Activated CD4-positive, CD25-positive, alpha-beta regulatory T cell treated with anti-CD3 and anti-CD28 coated beads, Interleukin-2, amount 50 U/mL, for 72 hours (primary cell): ENCODE measurements at places on chromosomes 3 and 15.

GRCh38 chr3:188082450-188082849 is 71.5 kb upstream of the LPP start:
- no peak for DNase-seq

DNA sequence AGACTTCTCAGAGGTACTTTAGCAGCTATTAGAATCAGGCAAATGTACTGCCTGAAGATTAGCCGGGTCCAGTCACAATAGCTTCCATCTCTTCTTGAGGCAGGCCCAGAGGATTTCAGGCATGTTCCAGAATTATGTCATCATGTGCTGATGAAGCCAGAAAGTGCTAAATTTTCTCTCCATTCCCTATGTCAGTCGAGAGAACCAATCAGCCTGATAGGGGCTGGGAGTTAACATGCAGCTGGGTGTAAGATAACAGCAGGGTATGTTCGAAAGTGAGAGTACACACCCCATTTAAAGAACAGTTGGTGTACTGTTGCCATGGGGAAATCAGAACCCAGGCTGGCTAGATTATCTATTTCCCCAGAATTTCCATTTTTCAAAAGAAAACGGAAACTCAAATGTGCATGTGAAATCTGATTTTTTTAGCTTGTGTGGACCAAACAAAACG is 48.7 kb downstream of the MYH15 start:
- DNase-seq: no peak

DNA sequence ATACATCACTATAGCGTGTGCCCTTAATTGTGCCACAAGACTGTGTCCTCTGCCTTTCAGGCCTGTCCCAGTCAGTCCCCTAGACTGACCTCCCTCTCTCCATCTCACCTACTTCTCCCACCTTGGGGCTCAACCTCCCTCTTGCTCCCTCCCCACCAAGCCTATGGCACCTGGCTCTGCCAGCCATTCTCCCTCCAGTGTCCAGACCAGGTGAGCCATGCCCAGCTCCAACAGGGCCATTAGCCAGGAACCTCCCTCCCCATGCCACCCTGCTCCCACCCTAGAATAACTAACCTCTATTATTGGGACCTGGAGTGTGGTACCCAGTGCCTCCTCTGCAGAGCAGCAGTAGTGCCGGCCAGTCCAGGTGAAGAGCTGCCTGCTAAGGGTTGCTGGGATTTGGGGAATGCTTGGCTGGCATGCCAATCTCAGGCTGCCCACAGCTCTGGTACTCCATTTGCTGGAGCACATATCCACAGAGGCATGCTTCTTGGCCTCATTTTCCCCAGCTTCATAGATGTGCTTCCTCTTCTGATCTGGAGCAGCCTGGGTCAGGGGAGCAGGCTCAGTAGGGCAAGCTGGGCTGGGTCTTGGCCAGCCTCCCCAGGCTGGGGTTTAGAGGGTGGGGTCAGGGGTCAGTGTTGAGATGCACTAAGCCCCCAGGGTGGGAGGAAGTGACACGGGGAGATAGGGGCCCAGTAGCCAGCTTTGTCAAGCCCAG is 38.8 kb downstream of the SAXO2 start:
- no peak for DNase-seq

DNA sequence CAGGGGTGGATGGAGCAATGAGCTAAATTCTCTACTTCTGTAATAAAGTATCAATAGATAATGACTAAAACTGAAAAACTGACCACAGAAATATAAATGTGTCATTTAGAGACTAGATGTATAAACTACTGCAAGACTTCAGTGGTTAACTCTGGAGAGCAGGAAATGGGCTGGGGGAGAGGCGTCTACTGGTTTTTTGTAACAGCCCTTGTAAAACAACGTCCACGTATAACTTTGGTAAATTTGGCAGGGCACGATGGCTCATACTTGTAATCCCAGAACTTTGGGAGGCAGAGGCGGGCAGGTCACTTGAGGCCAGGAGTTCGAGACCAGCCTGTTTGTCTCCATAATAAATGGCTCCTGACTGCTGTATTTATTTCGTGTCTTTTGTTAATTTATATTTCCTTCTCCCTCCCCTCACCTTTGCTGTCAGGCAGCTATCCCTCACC is 12.5 kb downstream of the RAB27A start:
- DNase-seq: peak; percentile 52

- DNase-seq: no peak
Observed at GRCh38 chr15:70416829-70417228, 319.1 kb upstream of the TLE3 start.

- no peak for DNase-seq
Observed at GRCh38 chr15:77738038-77738370, 105.3 kb upstream of the LINGO1 start.

- no peak for DNase-seq
Observed at GRCh38 chr3:122458992-122459391, 43.1 kb upstream of the WDR5B start.

GRCh38 chr3:184289426-184289938 is 9.6 kb upstream of the PSMD2 start:
- DNase-seq: peak; percentile 64

DNA sequence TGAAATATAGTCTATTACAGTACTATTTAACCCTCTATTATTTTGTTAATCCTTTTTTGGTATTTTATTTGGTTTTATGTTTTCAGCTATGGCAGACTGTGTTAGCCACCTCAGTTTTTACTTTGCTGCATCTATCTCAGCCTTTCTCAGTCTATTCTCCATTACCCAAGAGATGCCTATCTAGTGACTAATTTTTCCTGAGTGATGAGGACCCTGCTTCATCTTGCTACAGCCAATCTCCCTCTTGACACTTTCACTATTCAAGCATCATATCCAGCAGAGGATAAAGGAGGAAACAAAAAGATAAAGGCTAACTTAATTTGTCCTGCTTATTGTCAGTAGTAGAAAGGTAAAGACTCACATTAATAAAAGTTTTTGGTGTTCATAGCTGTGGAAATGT is 141.8 kb upstream of the NECTIN3 start:
- no peak for DNase-seq

DNA sequence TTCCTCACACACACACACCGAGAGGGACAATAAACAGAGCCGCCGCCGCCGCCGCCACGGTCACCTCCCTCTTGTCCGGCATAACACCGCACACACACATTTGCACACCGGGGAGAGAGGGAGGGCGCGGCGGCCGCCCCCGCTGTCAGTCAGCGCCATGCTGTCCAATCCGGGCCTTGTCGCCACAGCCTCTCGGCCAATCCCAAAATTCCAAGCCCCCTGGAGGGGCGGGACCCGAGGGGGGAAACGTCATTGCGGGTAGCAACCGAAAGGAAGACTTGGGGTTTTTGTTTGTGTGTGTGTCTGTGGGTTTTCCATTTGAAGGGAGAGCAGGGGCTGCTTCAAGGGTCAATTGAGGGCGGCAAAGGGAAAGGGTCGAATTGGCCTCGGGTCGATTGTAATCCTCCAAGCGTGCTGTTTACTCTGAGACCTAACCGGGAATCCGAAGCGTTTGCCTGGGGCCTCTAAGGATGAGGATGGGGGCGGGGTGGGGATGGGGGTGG is at the start of gene TOP2B:
TOP2B (minus strand) TSS at position 96 of the 503 bp plus-strand sequence. CDS start 610 bp downstream, outside the sequence.
- peak; percentile 91 for DNase-seq

GRCh38 chr3:72678867-72679266 is 169.4 kb downstream of the SHQ1 start:
- DNase-seq: no peak

DNA sequence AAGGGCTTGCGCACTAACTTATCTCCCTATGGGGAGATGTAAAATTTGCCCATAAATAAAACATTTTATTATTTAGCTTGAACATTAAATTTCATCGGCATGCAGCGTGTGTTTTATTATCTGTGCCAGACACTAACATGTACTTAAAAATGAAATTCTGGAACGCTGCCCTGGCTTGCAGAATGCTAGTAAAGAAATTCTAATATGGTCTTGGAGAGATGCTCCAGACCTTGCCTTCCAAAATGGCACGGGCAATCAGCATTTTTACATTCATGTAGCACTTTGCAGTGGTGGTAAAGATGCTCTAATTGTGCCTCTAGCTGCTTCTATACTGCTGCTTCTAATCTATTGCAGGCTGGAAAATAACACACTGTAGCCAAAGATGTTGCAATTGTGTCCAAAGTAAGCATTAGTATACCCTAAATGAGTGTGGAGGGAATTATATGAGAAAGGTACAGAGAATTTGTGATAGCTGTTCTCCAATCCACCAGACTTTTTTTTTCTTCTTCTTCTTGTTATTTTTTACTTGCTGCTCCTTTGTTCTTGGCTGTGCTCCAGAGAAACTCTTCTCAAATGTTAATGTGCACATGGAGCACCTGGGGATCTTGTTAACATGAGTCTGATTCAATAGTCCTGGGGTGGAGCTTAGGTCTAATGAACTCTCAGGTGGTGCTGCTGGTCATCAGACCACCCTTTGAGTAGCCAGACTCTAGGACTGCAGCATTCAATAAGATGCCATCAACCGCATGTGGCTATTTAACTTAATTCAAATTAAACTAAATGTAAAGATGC is 47.3 kb downstream of the CRABP1 start:
- DNase-seq: no peak

DNA sequence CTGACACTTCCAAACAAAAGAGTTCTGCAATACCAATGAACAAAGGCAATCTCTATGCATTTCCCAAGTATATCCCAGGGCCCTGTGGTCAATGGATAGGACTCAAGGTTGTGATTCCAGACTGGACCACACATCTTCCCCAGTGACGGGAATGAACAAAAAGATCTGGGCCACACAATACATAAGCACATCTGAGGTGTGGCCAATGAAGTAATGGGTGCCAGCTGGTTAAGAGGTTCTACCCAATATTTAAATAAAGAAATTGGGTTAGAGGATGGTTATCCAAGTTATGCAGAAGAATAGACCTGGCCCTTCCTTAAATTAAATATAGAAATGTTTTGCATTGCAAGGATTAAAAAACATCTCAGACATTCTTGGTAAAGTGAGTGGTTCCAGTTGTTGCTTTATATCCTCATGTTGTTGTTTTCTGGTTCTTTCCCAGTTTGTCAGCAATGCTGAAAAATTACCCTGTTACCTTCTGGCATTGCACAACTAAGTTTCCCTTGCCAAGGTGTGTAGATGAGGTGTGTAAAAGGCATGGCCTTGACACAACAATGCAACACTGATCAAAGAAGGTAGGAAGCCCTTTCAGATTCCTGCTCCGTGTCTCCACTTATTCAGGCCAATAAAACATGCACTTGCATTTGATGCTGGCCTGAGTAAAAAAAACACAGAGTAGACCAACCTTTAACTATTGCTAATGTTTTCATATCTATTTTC is 86.5 kb downstream of the PRICKLE2 start:
- no peak for DNase-seq

DNA sequence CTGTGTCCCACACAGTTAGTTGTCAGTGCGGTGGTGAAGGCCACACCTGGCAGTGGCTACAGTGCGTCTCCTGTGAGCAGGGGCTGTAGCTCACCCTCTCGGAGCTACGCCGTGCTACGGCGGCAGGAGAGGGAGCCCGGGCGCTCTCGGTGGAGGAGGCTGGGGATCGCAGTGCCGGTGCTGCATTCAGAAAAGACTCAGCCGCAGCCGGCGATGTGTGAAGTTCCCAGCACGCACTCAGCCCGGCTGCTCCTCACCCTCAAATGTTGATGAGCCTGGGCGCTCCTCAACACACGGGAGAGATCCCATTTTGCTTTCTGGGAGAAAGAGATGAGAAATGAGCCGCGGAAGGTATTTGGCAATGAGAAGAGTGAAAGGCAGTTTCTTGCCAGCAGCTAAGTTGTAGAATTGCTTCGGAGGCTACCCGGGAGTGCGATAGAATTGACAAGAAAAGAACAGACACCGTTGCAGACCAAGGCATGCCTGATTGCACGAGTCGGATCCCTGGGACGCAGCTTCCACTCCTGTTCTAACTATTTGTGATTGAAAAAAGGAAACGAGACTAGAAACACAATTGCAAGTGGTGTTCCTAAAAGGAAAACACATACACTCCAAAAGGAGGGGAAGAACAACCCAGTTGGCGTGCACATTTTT is at the start of gene UNC13C:
UNC13C (plus strand) TSS at position 189 of the 654 bp plus-strand sequence. CDS start 34,463 bp downstream, outside the sequence.
- DNase-seq: no peak

GRCh38 chr15:69253156-69253555 is 45.6 kb upstream of the PAQR5 start:
- no peak for DNase-seq

DNA sequence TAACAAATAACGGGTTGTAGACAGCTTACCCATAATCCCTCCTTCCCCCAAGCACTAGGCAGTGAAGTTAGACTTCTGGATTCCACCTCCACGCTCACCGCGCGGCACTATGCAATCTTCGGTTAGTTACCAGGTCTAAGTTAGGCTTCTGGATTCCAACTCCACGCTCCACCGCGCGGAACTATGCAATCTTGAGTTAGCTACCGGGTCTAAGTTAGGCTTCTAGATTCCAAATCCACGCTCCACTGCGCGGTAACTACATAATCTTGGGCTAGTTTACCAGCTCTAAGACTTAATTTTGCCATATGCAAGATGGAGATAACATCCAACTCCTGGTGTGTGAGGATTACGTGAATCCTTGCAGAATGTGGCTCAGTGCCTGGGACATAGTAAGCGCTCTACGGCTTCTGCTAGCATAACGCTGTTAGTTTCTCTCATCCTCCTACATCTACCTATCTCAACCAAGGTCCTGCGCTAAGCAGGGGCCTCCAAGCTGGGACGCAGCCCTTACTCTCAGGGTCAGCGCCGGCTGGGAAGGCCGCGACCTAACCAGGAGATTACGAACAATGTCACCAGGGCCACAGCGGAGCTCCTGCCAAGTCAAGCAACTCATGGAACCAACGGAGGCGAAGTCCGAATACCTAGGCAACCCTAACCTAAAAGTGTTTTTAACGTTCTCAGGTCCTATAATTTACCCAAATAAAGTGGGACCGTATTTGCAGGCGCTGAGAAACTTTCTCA is 497 bp upstream of the RPLP1 start:
- no peak for DNase-seq

DNA sequence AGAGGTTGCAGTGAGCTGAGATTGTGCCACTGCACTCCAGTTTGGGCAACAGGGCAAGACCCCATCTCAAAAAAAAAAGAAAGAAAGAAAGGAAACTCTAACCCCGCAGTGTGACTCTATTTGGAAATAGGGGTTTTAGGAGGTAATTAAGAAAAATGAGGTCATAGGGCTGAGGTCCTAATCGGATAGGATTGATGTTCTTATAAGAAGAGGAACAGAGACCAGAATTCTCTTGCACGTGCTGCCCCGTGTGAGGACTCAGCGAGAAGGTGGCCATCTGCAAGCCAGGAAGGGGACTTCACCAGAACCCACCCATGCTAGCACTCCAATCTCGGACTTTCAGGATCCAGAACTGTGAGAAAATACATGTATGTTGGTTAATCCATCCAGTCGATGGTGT is 25.8 kb downstream of the KLHL6 start:
- no peak for DNase-seq
